Activated CD4-positive, CD25-positive, alpha-beta regulatory T cell (primary cell): ENCODE measurements at places on chromosomes 7 and 10.

- no peak for DNase-seq
These were observed 49.4 kb downstream of the GRID2IP start for GRCh38 chr7:6501586-6502564.

DNA sequence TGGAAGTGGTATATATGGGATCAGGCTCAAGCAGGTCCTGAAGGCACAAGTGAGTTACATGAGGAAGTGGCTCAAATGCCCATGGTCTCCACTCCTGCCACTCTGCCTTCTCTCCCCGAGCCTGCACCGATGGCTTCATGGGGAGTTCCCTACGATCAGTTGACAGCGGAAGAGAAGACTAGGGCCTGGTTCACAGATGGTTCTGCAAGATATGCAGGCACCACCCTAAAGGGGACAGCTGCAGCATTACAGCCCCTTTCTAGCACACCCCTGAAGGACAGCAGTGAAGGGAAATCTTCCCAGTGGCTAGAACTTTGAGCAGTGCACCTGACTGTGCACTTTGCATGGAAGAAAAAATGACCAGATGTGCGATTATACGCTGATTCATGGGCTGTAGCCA is 95.3 kb downstream of the HOXA1 start:
- DNase-seq = no peak

DNA sequence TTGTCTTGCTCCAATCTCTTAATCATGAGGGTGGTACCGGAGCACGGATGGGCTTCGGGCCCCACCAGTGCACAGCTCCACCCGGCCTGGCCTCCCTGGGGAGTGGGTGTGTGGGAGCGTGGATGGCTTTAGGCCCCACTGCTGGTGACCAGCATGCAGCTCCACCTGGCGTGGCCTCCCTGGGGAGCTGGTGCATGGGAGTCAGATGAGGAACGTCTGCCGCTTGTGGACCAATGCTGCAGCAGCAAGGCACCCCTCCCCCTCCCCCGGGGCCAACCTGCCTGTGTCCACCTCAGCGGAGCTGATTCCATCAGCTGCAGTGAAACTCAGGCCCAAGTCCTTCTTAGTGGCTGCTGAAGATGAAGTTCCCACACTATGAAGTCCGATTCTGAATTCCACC is 511.4 kb downstream of the PTPRN2 start:
- DNase-seq = no peak

- DNase-seq = no peak
These were observed 8.0 kb downstream of the HKDC1 start for GRCh38 chr10:69228151-69228550.

- DNase-seq = no peak
These were observed 5.3 kb downstream of the EN2 start for GRCh38 chr7:155463114-155463811.

DNA sequence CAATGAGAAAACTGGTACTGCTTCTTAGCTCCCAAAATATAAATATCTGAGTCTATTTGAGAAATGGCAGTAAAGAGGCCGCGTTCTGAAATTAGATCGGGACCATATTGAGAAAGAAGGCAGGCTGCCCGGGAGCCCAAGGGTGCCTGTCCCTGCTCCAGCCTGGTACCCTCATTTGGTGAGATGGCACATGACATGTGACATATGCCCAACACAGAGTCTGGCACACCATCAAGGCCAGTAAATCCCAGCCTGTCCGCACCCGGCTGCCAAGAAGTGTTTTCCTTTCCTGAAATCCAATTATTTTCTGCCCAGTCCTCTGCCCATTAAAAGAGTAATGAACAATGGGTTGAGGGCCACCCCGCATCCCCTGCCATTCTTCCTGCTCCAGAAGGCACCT is 66.4 kb downstream of the CDH23 start:
- DNase-seq = no peak

DNA sequence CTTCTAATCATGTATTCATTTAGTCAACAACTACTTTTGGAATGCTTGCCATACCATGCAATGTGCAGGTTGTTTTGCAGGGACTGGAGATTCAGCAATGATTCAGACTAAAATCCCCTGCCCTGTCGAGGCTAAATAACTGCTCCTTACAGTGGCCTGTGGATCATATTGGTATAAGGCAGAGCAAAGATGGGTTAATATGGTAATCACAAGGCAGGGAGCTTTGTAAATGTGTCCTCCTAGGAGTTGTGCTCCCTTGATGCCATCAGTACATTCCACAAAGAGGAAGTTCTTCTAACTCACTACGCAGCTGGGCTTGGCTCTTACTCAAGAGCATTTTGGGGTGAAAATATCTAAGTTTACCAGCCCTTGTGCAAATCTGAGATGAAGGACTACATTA is 614 bp upstream of the IFIT2 start:
- no peak for DNase-seq
